Umbilical cord (tissue), 2 donors: ENCODE measurements at places on chromosomes 1 and 21. TPM values are rescaled to one million over a fixed set of nuclear protein-coding genes. Genes with fewer than 3 reads are reported as not detected.
A peak's percentile ranks its signal among the peaks of the same experiment; 100 is the strongest.

DNA sequence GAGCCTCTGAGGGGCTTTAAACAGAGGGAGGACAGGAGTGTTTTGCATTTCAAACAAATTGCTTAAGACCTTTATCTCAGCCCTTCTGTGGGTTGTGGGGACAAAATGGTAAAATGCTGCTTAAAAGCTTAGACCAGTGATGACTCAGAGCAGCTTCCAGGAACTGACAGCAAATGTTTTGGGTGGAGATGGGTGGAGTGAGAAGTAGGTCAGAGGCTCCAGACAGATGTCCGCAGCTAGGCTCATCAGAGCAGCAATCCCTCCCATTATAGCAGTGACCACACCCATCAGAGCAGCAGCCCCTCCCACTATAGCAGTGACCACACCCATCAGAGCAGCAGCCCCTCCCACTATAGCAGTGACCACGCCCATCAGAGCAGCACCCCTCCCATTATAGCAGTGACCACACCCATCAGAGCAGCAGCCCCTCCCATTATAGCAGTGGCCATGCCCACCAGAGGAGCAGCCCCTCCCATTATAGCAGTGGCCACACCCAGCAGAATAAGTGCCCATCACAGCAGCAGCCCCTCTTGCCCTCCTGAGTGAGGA lies 532.2 kb downstream of the MATN1 start:
- DNase-seq = peak; percentile 96

DNA sequence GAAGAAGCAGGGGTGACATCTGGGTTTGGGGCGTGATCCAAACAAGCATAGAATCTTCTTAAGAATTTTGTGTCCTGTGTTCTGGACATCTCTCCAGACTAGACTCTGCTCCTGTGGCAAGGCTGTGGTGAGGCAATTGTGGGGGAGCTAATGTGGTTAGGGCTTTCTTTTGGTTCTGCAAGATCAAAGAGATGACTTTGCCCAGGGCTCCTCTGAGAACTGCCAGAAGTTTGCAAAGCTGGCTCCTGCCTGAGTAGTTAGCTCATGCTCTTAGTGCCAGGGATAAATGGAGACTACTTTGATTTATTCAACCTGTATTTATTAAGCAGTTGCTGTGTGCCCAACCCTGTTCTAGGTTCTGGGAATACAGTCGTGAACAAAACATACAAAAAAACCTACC lies 34.0 kb upstream of the CRNN start:
- DNase-seq = no peak

GRCh38 chr1:169103480-169103893 lies 3.0 kb upstream of the ATP1B1 start:
- no peak for DNase-seq

DNA sequence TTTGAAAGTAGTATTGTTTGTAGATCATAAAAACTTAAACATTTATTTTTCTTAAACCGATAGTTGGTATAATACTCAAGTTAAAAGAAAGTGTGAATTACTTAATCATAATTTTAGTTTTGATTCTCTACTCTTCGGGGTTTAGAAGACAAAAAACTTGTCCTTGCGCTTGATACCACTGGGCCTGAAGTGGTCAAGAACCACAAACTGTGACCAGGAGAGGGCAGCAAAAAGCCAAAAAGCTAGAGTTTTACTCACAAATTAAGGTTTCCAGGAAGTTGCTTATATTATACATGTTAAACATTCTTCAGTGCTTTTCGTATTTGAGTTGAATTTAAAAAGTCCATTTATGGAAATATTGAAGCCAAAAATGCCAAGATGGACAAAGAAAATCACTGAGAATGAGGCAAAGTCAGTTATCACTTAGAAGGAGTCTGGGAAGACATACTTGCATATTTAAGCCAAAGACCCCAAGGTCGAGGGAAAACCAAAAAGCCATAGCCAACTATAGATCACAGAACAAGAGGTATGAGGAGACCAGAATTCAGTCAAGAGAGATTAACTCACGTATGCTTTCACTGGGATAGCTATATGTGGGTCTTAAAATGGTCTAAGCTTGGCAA lies 34.2 kb downstream of the EFCAB7 start:
- DNase-seq = peak; percentile 35

The MTF2 gene
- 49.4 TPM for total RNA-seq

The FAM110D gene
- total RNA-seq = 0.72 TPM

DNA sequence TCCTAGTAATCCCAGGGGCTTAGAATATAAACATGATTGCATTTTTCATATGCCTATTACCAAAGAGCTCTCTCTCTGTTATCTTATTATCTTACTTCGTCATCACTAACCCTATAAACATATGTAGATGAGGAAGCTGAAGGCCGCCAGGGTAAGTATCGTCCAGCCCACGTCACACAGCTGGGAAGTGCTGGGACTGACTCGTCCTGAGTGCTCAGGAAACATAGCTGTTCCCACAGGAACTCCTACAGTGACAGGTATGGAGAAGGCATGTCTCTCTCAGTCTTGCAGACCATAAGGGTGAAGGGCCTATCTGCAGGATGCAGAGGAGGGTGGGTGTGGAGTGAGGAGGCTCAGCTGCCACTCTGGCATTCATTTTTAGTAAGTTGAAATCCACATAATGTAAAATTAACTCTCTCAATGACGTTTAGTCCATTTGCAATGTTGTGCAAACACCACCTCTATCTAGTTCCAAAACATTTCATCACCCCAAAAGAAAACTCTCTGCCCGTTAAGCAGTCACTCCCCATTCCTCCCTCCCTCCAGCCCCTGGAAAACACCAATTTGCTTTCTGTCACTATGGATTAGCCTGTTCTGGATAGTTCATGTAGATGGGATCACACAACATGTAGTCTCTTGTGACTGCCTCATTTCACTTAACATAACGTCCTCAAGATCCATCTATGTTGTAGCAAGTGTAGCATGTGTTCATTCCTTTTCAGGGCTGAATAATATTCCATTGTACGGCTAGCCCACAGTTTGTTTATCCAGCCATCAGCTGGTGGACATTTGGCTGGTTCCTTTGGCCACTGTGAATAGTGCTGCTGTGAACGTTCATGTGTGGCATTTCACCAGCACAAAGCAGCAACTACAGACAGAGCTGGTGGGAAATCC lies 68.3 kb downstream of the TCP10L start:
- no peak for DNase-seq

DNA sequence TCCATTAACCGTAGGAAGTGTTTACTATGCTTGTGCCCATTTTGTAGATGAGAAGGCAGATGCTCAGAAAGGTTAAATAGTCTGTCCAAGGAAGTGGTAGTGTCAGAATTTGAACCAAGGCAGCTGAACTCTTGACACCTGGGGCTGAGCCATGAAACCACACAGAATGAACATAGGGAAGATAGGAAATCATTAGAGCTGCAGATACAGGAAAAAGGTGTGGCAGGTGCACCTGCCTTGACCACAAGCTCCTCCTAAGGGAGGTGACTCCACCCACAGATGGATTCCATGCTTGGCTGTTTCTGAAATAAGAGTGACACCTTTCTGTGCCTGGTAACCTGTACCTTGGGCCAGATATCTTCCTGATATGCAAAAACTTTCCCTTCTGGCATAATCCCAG lies 69.9 kb upstream of the IGSF21 start:
- DNase-seq = no peak

DNA sequence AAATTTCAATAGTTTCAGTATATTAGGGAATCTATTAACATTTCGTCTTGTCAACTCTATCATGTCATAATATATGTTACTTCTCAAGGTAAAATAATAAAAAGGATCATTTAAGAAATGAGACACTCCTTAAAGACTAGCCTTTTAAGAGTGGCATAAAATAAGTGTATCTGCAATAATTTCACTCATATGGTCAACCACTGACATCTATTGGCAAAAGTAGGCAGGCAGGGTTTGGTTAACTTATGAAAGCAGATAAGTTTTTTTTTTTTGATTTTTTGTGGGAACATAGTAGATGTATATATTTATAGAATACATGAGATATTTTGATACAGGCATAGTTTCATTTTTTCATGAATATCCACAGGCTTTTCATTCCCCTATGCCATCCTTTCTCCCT lies 5.5 kb upstream of the RGS21 start:
- peak; percentile 59 for DNase-seq
